ENCODE measurements at places on chromosomes 11 and 22.
A peak's percentile ranks its signal among the peaks of the same experiment; 100 is the strongest.

GRCh38 chr11:32527261-32528175, 56.1 kb upstream of the EIF3M start:
- no peak for DNase-seq

DNA sequence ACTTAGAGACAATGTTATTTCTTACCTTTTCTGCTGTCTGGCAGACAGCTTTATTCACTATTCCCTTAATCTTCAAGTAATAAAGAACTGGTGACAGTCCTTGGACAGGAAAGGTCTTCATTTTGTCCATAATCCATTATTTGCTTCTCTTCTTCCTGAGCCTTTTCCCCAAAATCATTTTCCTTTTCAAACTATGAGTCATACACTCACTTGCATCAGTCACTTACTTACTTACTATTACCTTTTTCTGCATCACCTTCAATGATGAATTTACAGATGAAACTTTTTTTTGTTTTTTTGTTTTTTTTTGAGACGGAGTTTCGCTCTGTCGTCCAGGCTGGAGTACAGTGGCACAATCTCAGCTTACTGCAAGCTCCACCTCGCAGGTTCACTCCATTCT, 9.5 kb downstream of the METTL15 start:
- DNase-seq, result no peak

- no peak for DNase-seq
Measured at GRCh38 chr11:110984693-110985092, 260.8 kb upstream of the POU2AF2 start.

DNA sequence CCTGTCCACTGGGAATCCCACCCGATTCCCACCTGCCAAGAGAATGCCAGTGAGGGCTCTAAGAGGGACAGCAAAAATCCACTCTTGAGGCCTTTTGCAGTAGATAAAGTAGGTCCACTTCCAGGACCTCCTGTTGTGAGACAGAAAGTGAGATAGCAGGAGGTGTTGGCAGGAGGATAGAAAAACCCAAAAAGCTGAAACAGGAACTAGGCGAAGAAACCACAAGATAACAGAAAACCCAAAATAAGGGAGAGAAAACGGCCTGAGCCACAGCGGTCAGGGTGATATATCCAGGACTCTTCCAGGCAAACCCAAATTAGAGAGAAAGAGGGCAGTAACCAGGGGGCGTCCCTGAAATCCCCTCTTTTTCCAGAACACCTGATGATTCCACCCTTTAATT, 79.7 kb upstream of the LINC01488 start:
- no peak for DNase-seq

DNA sequence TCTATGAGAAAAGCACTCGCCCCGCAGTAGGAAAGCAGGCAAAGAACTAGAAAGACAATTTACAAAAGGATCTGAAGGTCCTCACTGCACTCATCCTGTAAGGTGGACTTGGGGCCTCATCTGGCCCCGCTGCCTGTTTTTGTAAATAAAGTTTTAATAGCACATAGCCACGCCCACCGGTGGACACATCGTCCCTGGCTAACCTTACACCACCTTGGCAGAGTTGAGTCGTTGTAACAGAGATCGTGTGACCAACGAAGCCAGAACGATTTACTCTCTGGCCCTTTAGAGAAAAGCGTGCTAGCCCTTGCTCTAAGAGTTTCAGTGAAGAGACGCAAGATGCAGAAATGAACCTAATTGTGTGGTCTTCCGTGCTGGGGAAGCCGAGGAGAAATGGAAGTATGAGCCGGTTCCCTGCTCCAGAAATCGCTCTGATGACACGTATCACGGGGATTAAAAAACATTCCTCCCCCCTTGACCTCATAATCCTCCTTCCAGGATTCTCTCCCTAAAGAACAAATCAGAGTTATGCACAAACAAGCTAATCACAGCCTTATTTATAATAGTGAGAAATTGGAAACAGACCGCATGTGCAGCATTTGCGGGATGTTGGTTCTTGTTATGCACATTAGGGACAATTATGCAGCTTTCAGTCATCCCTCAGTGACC, 80.1 kb downstream of the CDKN1C start:
- no peak for DNase-seq

GRCh38 chr11:130534551-130534950, 86.1 kb downstream of the ADAMTS15 start:
- DNase-seq, result no peak

DNA sequence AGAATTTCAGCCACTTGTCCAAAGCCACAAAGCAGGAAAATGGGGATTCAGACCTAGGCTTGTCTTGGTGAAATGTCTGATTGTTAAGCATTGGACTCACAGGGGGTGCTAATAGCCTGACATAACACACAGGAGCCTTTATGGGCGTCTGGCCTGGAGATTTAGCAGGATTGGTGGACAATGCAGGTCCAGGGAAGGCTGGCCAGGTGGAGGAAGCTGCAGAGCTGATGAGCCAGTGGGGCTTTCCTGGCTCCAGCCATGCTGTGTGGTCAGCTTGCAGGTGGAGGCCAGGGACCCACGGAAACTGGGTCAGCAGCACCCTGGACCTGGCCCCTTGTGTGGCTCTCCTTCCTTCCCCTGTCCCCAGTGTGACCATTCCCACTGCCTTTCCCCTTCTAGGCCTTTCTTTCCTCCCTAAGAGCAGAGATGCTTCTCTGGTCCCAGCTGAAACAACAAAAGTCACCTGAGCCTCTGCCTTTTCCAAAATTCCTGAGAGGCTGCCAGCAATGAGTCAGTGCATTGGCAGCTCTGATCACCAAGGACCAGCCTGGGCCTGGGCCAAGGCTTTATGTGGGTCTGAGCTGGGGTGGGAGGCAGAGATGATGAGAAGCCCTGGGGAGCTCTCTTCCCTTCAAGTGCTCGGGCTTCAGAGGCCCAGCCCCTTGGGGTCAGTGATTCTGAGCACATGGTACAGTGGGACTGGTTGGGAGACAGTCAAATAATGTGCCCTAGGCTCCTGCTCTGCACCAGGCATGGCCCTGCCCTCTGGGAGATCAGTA, 85.2 kb downstream of the CCDC81 start:
- no peak for DNase-seq

GRCh38 chr11:95996621-95997235, 72.8 kb upstream of the MTMR2 start:
- no peak for DNase-seq

- no peak for DNase-seq
Measured at GRCh38 chr11:2399488-2400068, 972 bp upstream of the TSSC4 start.

- no peak for DNase-seq
Measured at GRCh38 chr11:103997082-103997481, 39.4 kb upstream of the DDI1 start.

GRCh38 chr11:14974515-14975251, 2.5 kb upstream of the CALCA start:
- peak; percentile 22 for DNase-seq

DNA sequence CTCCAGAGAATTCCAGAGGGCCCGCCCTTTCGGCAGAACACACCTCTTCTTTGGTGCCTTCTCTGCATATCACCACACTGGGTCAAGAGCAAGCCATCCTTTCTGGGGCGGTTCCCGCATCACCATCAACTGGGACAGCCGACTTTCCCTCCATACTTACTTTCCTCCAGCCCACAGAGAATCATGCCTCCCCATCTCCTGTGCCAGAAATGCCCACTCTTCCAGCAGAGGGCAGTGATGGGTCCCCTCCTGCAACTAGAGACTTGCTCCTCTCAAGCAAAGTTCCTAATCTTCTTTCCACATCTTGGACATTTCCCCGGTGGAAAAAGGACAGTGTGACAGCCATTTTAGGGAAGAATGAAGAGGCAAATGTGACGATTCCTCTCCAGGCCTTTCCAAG, 157.7 kb downstream of the C11orf91 start:
- no peak for DNase-seq

- no peak for DNase-seq
Measured at GRCh38 chr22:20946080-20946986, 20.7 kb upstream of the AIFM3 start.

DNA sequence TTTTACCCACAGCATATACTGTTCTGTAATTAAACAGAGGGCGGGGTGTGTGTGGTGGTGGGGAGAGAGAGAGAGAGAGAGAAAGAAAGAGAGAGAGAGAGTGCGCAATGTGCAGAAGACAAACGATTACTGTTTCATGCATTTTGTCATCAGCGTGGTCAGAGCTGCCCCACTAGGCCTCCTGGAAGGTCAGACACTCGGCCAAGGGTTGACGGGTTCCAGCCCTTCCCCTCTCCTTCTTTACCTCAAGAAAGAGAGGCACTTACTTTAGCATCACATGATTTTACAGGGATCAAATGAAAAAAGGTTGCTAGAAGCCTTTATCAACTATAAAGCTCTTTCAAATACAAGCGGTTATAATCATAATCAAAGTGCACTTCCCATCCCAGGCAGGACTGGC, 269.2 kb upstream of the SORL1-AS1 start:
- no peak for DNase-seq

DNA sequence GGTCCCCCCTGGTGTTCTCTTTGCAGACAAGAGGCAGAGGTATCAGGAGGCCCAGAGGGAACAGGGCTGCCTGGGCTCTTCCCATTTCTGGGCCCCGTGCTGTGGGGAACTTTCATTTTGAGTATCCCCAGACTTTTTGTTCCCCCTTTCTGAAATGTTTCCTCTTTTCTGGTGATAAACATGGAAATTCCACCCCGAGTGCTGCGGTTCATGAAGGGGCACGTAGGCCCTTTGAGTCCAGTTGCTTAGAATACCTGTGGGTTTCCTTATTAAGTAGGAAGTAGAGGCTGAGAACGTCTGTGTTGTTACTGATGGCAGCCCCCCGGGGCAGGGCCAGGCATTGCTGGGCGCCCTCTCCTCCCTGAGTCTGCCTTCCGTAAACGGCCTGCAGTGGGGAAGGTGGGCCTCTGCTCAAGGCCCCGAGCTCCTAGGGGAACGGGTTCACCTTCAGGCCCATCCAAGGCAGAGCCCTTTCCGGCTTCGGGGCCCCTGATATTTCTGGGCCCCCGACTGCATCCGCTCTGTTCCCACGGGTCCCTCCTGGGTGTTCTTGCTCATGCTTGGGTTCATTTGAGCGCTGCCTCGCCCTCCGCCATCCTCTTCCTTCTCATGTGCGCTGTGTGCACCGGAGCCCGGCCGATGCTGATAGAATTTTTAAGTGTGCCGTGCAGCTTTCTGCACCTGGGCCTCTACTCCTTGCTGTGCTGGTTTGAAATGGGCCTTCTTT, 12.0 kb downstream of the TBC1D22A start:
- DNase-seq, result no peak

DNA sequence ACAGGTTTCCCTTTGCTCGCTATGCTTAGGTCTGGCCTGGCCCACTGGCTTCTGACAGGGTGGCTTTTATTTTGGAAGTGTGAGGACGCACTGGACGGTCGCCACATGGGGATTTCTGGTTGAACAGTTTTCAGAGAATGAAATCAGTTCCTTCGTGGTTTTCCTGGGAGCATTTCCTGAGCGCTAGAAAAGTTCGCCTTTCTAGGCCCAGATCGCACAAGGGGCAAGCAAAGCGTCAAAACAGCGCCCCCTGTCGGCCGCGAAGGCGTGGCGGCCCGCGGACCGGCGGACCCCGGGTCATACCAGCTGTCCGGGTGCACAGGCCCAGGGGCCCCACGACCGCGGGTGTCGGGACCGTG, 12.7 kb upstream of the CYP2R1 start:
- peak; percentile 58 for DNase-seq

DNA sequence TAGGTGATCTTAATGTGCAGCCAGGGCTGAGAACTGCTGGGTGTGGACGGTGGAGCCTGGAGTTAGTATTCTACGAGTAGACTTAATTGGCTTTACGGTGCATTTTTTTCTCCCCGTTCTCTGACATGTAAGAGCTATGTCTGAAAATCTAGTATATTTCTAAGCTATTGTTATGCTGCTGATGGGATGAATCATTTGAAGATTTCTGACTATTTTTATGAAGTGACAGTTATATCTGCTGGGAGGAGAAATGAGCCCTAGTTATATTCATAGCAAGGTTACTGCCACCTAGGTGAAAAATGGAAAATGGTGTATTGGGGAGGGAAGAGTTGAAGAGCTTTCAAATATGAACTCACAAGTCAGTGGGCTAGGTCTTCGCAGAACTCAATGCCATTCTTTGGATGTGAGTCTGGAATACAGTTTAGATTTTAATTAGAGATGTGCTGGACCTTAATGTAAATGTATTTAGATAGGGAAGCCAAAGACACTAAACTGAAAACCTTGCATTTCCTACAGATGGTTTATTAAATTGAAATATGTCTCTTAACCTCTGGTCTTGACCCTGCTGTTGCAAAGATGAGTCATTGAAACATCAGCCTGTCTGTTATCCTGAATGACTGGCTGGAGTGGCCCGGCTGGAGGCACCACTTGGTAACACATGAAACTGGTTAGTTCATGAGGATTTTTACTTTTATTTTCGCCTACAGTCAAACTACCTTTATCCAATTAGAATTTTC, 293.7 kb downstream of the DDX10 start:
- DNase-seq, result no peak

DNA sequence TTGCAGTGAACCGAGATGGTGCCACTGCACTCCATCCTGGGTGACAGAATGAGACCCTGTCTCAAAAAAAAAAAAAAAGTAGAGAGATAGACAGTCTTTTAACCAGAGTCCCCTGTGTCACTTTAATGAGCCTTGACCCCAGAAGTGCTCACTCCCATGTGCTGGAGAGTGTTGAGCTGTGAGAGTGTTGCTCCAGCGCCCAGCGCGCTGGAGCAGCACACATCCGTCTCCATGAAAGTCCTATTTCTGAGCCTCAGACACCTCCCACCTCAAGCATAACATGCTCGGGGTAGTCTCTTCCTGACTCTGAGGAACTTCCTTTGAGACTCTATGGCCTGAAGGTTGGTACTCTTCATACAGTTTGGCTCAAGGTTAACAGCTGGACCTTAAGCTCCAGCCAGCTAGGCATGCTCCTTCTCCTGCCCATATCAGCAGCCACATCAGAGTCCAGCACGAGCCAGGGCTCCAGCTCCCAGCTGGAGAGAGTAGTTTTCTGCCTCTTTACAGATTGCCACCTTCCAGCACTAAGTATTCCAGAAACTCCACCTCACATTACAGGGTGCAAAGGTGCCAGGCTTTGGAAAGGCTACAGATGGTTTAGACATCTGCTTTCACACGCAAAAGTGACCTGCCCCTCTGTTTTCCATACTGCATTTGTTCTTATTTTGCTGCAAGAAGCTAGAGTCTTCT, 29.4 kb upstream of the UBASH3B start:
- no peak for DNase-seq

GRCh38 chr11:32099516-32099915, 8.6 kb downstream of the RCN1 start:
- DNase-seq, result no peak

- DNase-seq, result no peak
Measured at GRCh38 chr11:10497371-10498021, 42.4 kb downstream of the AMPD3 start.

Data from central memory CD8-positive, alpha-beta T cell (primary cell).